HFF-Myc (cell line): ENCODE measurements at places on chromosomes 3 and 15.

DNA sequence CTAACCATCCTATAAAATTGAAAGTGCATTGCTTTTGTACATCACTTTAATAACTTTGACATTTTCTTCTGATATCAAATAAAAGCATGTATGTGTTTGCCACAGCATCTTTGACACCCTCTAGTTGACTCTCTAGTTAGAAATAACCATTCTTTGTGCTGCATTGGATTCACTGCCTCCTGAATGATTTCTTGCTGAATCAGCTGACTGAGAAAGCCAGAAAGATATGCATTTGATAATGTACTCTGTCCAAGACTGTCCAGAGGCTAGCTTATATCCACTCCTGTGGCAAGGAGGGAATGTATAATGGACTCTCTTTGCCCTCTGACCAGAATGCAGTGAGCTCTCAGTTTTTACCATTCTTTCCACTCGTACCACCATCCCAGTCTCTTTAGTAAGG lies 6.2 kb downstream of the RAB11A start:
- no peak for DNase-seq

- DNase-seq: peak; percentile 80
These were observed 15.2 kb upstream of the ACTC1 start for GRCh38 chr15:34810443-34811129.

DNA sequence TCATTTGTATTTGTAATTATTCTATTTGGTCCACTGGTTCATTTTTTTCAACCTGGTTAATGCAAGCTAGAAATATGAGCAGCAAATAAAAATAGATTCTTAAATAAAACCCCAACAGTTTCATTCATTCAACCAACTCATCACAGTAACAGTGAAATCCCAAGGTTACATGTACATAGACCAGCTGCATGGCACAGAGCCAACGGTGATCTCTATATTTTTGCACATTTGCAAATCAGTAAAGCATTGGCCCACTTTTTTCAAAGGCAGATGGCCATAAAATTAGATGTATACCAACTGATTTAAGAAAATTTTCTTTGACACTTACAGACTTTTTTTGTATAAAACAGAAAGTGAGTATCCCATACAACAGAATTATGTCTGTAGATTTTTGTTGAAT lies 49.3 kb downstream of the STRIT1 start:
- no peak for DNase-seq

DNA sequence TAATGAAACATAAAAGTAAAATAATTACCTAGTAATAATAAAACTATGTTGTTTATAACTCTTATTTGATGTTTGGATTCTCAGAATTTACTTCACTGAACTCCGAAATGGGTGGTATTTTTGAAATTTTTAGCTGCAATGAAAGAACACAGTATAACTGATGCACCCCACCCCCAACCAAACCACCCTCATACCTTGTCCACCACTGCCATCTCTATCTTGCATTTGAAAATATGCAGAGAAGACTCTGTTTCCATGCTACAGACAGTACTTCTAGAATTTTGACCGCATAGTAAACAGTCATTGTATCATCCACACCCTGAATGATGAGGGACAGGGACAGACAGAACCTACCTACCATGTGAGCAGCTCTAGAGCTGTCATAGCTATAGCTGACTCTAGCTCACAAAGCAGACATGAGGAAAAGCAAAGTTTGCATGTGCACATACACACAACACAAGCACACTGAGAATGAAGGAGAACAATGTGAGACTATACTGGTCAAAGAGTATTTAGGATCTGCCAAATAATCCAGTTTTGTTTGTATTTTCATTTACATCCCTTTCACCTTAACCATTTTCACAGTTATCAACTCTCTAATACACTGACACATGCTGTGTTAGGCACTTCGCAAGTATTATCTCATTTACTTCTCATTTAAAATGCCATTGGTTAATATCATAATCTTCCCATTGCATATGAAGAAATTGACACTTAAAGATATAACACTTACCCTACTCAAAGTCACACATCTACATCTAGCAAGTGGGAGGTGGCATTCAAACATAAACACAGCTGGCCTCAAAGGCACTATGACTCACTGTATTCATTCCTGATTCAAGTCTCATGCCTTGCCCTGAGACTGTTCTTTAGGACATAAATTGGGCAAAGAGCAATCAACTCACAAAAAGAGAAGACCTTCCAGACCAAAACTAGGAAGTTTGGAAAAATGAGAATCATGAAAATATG lies 1014.7 kb upstream of the CFAP20DC start:
- no peak for DNase-seq

- no peak for DNase-seq
These were observed 30.0 kb downstream of the CHST14 start for GRCh38 chr15:40500568-40501330.

DNA sequence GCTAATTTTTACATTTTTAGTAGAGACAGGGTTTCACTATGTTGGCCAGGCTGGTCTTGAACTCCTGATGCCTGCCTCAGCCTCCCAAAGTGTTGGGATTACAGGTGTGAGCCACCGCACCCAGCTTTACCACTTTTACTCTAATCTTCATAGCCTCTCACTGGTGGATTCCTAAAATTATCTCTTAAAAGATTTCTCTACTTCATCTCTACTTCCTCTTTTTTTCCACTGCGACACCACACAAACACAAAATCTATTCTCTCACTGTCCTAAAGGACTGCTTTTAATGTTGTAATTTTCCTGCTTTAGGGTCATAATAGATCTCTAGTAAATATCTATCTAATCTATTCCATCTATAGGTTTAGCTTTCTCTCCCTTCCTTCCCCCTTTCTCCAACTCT lies 34.0 kb upstream of the TBL1XR1 start:
- no peak for DNase-seq

DNA sequence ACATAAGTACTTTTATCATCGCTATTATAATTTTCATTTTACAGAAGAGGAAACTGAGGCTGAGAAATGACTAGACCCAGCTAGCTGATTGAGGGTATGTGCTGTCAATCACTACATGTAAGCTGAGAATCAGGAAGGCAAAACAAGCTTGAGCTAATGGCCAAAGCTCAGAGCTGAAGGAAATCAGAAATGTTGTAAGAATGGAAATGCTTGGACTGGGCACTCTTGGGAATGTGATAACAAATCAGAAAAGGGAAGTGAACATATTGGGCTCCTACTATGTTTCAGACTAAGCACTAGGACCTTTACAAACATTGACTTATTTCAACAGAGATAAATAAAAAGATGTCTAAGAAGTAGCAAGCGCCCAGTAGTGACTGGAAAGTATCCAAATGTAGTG lies 33.8 kb upstream of the BOC start:
- DNase-seq: no peak

- DNase-seq: no peak
These were observed 43.1 kb downstream of the TNIK start for GRCh38 chr3:171417137-171417536.

DNA sequence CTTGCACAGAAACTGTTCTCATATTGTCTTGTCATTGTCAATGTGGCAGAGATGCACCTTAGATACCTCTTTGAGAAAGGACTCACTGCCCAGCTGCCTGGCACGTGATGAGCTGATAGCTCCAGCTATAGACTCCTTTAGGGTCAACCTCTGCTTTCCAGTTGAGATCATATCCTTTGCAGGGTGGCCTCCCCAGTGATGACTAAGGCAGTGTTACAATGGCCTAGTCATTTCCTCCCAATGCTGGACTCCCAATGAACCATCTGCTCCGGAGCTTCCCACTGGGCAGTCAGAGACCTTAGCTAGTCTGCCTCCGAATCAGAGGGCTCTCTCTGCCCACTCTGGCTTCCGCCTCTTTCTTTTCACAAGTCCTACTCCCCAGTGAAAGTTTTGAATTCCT lies 79.5 kb downstream of the CHRD start:
- no peak for DNase-seq

DNA sequence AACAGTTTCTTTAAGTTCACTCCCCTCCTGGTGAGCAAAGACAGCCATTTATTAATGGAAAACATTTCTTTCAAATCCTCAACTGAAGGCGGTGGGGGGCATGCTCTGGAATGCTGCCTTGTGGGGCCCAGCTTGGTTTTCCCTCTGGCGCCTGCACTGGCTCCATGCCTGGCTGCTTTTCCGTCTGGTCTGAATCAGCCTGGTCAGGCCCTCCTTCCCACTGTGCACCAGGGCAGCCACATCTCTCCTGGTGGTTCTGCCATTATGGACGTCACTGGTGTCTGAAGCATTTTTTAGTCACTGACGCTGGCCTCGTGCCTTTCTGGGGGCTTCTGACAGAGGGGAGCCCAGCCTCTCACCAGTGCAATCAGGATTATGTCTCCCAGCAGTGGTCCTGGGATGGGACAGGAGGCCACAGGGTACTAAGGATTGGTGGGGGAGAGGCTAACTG lies 57.6 kb upstream of the APEH start:
- DNase-seq: peak; percentile 36

DNA sequence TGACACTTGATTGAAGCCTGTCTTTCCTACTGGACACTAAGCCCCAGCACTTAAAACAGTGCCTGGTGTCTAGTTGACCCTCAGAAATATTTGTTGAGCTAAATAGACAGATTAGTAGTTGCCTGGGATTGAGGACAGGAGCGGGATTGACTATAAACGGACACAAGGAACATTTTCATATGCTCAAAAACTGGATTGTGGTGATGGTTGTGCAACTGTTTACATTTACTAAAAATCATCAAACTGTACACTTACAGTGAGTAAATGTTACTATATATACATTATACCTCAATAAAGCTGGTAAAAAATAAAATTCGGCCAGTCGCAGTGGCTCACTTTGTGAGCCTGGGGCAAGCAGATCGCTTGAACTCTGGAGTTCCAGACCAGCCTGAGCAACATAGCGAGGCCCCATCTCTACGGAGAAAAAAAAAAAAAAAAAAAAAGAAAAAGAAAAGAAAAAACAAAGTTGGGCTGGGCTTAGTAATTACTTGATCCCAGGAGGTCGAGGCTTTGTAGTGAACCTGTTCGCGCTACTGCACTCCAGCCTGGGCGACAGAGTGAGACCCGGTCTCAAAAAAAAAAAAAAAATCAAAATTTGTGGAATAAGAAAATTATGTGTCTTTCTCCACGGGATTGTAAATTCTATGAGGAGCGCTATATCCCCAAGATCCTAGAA lies 632 bp upstream of the IDH3A start:
- DNase-seq: no peak

DNA sequence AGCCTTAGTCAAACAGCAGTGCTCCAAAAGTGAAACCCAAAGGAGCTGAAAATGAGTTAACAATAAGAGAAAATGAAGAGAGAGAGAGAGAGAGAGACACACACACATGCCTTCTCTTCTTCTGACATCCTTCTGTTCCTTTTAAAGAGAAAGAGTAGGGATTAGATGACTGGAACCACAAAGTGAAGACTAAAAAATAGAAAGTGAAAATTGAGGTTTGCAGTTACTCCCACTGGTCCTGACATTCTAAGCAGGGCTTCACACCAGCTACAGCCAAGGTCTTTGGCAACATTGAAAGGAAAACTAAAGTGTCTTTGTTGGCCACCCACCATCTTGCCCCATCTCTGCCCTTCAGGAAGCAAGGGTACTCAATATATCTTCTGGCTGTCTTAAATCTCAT lies 59.2 kb downstream of the USP50 start:
- DNase-seq: no peak

- DNase-seq: no peak
These were observed 18.3 kb downstream of the SUCNR1 start for GRCh38 chr3:151891721-151892120.

DNA sequence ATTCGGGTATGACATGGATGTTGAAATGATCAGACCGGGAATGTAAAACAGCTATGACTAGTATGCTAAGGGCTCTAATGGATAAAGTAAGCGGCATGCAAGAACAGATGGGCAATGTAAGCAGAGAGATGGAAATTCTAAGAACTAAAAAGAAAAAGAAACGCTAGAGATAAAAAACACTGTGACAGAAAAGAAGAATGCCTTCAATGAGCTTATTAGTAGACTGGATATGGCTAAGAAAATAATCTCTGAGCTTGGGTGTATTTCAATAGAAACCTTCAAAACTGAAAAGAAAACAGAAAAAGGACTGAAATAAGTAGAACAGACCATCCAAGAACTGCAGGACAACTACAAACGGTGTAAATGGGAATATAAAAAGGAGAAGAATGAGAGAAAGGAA lies 101.2 kb downstream of the HES1 start:
- DNase-seq: no peak

GRCh38 chr3:55508335-55508734 lies 21.2 kb upstream of the WNT5A start:
- DNase-seq: no peak

DNA sequence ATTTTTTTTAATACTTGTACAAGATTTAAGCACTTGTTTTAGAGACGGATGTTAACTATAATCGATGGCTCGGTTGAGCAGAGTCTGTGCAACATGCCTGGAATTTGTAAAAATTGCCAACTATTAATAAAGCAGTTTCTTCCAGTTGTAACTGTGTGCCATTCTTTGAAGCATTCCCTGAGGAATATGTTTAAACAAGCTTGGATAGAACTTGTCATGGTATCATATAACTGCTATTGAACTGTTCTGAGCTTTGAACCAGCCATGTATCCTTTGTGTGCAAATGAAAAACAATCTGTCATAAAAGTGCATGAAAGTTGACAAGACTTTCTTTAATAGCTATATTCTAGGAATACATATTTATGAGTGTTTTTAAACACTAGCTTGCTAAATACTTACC lies 45.8 kb upstream of the UBE2E2 start:
- DNase-seq: no peak

- DNase-seq: peak; percentile 78
These were observed 89.5 kb upstream of the CHD2 start for GRCh38 chr15:92810418-92811138.

GRCh38 chr3:23767546-23767945 lies 38.2 kb upstream of the UBE2E1 start:
- no peak for DNase-seq

DNA sequence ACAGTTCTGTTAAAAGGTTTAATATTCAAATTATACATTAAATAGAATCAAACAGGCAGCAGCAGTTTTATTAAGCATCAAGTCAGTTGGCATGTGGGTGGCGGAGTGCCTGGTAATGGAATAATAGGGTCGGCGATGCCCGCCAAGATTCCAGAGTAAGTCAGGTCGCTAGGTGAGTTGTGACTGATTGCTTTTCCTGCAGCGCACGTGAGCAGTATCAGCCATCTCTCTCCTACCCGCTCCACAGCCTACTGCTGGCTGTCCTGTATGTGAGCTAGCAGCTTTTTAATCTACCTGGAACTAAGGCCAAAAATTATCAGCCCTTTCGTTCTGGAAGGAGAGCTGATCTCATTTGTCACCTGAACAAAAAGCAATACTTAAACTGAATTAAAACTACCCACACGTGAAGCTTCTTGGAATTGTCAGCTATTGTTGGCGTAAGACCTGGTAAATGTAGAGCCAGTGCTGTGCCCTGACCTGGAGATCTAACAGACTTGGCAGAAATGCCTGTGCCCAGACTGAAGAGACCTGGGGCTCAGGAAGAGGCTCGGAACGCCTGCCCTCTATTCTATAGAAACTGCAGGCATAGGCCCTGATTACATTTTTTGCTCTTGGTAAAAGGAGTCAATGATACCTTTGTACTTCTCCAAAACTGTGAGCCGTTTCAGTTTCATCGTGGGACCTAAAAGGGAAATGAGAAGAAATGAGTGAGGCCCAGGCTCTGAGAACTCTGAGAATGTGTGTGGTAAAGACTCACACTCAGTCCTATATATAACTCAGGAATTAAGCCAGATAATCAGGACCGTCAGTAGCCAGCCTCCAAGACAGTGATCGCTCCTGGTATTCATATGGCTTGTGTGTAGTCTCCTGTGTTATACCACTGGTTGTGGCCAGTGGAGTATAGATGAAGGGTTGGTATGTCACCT lies 21.9 kb downstream of the IDH3A start:
- DNase-seq: no peak

- no peak for DNase-seq
These were observed 31.9 kb downstream of the SLMAP start for GRCh38 chr3:57787867-57788623.

- DNase-seq: no peak
These were observed 59.1 kb downstream of the GOLIM4 start for GRCh38 chr3:168036619-168037018.
